WTC11 (cell line): ENCODE measurements at places on chromosomes 5 and 9.

DNA sequence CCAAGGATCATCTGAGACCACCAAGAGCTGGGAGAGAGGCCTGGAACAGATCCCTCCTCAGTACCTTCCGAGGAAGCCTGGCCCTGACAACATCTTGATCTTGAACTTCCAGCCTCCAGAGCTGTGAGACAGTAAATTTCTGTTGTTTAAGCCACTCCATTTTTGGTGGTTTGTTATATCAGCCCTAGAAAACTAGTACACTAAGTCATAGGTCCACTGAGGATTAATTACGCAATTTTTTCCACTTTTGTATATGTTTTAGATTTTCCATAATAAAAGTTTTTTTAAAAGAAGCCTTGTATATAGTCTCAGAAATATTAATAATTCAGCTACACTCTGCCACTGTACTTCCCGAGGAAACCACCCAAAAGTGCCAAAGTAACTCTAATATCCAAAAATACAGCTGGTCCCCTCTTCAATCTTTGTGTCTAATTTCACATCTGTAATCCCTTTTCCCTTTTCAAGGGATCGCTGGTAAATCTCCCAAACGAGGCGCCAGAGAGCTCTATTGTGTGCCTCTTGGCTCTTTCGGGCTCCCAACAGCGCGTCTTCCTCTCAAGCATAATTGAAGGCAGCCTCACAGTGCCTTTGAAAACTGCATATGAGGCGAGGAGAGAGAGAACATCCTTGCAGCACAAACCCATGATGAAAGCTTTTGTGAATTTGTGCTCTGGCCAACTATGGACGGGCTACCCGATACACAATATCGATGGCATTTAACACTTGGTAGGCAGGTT lies 32.7 kb downstream of the PRUNE2 start:
- DNase-seq: peak; percentile 48

DNA sequence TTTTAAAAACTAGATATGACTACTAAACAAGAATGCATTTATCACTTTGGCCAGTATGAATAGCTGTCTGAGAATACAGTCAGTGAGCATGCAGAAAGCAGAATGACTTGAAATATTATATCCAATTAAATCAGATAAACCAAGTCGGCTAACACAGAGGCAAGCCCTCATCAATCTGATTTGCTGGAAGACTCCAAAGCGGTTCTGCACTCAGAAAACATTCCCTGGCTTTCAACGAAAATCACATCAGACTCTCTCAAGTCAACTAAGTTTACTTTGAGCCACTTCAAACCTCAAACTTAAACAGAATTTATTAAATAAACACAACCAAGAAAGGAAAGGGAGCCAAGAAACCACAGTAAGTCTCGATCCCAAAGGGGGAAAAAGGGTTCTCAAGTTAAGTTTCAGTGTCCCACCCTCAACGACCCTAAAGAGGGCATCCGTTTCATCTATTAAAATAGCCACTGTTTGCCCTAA lies 1.4 kb downstream of the MYO10 start:
- DNase-seq: no peak

DNA sequence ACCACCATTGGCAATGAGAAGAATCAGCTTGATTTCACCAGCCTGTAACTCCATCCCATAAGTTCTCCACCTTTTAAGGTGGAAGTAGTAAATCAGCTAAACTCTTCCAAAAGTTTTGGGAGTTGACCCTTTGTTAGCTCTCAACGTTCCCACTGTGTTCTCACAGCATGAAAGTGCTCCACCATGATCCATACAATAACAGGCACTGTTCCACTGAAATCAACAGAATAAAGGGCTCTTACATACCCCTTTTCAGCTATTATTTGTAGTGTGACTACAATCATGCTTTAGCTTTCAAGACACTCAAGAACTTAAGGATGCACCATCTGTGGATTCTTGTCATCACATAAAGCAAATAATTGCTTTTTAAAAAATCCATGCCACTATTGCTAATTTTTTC lies 81.6 kb downstream of the PPP2R2B start:
- DNase-seq: no peak

DNA sequence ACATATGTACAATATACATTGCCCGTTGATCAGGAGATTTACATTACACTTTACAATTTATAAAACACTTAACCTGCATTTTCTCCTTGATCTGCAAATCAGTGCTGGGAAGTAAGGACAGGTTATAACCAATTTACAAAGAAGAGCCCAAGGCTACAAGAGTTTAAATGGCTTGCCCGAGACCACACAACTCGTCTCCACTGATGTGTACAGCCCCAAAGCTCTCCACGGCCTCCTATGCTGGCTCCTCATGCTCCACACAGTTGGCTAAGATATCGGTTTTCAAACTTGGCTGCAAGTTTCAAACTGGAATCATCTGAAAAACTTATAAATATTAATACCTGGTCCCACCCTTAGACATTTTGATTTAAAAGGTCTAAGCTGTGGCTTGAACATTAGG lies 10.3 kb downstream of the ACTL7B start:
- no peak for DNase-seq

- DNase-seq: peak; percentile 59
Measured at GRCh38 chr5:151923866-151924476, 680 bp downstream of the GLRA1 start.

DNA sequence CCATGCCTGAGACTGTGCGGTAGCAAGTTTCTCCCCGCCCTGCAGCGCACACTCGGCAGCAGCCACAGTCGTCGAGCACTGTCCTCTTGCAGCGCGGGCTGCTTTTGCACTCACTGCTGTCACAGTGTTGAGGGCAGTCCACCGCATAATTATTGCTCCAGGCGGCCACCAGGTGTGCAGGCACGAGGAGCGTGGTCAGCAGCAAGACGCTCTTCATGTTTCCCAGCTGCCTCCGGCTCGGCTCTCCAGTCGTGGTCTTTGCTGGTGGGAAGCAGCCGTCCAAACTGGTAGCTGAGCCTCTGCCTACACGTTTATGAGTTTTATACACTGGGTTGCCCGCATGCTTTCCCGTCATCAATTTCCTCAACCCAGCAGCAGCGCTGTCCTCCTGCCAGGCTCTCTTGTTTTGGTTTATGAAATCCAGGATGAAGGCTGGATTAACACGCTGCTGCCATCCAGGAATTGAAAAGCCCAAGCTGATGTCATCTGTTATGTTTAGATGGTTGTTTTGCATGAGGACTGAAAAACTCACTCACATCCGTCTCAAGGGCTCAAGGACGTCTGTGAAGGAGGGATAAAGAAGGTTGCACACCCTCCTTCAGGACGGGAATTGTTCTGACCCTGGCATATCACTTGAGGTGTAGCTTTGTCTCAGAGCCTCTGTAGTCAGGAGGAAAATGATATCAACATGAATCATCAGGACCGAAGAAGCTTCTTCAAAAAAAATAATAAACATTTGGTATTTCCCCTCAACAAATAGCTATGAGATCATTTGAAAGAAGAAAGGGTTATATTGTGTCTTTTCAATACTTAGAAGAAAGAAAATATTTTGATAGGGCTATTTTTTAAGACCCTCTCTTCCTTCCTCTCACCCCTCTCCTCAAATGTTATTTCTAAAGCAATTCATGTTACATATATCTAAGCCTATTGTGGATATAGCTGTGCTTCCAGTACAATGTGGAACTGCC lies at the start of gene ESM1:
TSS of gene ESM1 (minus strand) at position 293 of the 968 bp plus-strand sequence. CDS start at position 217, 76 bp downstream.
- peak; percentile 18 for DNase-seq

- no peak for DNase-seq
Measured at GRCh38 chr5:66629446-66629845, 33.3 kb downstream of the MAST4 start.

GRCh38 chr9:127437497-127438264 lies 13.5 kb downstream of the ZNF79 start:
- no peak for DNase-seq

DNA sequence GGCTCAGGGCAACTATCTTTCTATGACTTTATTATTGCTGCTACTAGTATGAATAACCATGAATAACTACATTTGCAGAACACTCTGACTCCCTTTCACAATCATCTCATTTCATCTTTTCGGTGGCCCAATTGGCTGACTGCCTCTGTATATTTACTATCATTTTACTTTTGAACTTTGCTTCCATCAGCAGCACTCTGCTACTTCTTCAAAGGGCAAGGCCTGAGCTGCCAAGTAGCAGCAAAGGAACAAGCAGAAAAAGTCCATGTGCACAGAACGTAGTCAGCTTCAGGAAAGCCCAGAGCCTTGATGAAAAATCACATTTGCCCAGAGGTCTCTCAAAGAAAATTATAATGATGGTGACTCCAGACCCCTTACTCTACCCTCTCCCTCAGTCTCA lies 214.5 kb upstream of the PUM3 start:
- no peak for DNase-seq

DNA sequence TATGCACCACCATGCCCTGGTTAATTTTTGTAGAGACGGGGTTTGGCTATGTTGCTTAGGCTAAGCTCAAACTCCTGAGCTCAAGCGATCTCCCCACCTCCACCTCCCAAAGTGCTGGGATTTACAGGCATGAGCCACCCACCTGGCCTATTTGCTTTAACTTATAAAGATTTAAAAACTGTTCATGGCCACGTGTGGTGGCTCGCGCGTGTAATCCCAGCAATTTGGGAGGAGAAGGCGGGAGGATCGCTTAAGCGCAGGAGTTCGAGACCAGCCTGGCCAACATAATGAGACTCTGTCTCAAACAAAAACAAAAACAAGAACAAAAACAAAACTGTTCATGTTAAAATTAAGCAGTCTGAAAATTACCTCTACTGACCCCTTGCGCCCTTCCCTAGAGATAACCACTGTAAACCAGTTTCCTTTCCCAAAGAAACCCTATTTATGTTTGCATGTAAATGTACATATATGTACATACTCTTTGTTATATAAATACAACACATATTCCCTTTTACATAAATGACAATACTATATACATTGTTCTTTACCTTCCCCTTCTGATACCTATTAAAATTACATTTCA lies 1.5 kb downstream of the AK6 start:
- DNase-seq: no peak

GRCh38 chr5:149990518-149991376 lies 9.7 kb downstream of the TIGD6 start:
- DNase-seq: peak; percentile 74

GRCh38 chr5:112196584-112196983 lies 222.5 kb downstream of the EPB41L4A start:
- DNase-seq: no peak

DNA sequence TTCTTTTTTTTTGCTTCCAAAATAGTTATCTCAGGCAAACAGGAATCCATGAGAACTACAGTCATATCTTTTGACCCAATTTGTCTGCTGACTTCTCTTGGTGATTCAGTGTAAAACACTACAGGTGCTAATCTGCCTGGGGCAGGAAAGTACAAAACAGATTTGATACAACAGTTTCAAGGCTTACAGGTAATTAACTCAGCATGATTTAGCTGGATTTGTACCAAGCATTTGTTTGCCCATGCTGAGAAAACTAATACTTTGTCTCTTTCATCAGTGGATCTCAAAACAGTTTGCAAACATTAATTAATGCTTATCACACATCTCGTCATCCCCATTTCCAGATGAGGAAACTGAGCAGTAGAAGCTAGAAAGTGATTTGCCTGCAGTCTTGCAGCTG lies 312.5 kb upstream of the SEMA6A start:
- DNase-seq: no peak

DNA sequence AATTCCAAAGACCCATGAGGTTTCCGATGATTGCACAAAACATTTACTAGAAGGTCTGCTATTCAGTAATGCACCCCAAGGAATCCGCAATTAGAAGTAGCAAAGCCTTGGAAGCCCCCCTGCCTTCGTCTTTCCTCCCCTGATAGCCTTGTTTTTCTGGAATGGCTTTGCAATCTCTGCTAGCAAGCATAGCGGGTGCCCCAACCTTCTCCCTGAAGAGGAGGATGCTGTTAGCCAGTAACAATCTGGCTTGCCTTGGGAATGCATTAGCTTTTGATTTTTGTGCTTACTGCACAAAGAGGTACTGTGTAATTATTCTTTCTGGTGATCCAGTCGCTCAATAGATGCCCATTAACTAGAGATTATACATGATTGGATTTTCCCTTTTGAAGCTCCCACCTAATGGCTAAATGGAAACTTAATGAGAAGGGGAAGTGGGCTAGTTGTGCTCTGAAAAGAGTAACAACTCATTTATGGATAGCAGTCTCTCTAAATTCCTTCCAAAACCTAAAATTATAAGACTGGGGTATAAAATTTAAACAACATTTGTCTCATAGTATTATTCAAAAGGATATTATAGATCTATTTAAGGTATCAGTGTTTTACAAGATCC lies 91.6 kb downstream of the FBXW11 start:
- no peak for DNase-seq

DNA sequence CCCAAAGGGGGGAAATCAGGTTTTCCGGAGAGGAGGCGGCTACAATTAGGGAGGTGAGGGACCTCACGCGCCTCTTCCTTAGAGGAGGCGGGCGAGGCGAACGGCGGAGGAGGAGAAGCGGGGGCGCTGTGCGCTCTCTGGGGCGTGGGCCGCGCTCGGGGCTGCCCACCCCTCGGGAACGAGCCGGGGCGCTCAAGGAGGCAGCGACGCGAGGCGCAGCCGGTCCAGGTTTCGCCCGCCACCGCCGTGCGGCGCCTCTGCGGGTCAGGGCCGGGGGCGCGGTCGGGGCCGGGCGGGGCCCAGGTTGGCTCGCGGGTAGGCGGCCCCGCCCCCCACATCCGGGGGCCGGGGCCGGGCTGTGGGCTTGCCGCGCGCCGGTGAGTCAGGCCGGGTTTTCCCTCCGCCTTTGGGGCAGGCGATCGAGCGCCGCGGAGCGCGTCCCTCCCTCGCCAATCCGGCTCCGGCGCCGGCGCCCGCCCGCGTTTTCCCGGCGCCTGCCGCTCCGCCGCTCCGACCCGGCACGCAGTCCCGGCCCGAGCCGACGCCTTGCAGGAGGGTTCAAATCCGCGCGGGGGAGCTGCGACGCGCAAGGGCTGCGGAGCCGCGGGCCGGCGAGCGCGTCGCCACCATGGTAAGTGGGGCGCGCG lies at the start of gene N4BP3:
TSS of gene N4BP3 (plus strand) at position 392 of the 647 bp plus-strand sequence. CDS start 6,052 bp downstream, outside the sequence.
- peak; percentile 86 for DNase-seq

- DNase-seq: no peak
Measured at GRCh38 chr5:122067390-122067789, 10.7 kb downstream of the LOX start.

DNA sequence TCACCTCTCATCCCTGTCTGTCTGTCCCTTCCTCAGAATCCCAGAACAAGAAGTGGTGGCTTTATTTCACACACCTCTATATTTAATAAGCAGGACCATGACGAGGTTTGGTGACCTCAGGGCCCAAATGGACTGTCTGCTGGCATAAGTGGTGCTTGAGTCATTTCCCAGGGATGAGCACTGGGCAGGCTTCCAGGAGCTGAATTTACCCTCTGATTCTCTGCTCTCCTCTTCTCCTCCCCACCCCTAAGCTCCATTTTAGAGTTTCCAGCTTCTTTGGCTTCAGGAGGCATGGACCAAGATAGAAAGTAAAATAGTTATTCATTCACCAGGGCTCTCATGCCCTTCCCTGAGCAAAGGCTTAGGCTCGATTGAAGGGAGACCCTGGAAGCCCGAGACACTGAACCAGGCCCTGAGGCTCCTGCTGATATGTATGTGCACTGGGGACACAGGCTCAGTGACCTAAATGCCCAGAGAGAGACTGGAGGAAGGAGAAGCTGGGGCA lies 69.1 kb downstream of the PPARGC1B start:
- no peak for DNase-seq
